ENCODE measurements at places on chromosomes 11 and 22. TPM values are rescaled to one million over a fixed set of nuclear protein-coding genes. Genes with fewer than 3 reads are reported as not detected.

DNA sequence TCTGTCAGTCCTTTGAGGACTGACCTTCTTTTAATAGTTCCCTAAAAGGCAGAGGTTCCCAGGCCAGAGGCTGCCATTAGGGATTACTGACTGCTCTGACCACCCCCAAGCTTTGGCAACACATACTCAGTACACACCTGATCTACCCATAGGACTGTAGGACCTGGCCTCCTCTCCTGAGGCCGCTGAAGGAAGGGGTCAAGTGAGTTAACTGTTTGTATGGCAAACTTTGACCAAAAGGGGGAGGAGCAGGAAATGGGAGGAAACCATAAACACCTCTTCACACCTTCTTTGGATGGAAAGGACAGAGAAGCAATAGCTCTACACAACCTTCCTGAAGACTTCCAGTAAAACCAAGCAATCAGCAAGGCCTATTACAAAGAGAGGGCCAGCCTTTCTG lies 104.0 kb downstream of the APOL5 start:
- no peak overlapping the region for H3K27ac ChIP-seq
- no peak for DNase-seq
- H3K4me3 ChIP-seq = no peak overlapping the region
- H3K36me3 ChIP-seq = no peaks in the 10 kb centered on the region
- H3K4me1 ChIP-seq = peaks cover 11% of the 10 kb centered on the region

DNA sequence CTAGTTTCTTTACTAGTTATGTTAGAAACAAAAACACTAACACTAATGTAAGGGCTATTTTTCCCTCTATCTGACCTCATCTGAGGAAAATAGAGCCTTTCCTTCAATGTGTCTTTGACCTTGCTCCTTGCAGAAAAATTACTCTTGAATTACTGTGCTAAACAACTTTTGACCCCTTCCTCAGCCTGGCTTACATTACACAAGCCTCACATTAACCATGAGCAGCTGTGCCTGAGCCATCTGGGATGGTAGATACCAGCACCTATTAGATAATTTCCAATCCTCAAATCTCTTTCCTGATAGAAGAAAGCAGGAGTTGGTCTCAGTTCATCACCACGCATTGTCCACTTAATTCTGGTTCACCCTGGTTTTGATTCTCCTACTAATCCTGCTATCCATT lies 134.4 kb upstream of the NCAM1 start:
- H3K27ac ChIP-seq = no peak overlapping the region
- H3K36me3 ChIP-seq = no peaks in the 10 kb centered on the region
- H3K4me3 ChIP-seq = no peak overlapping the region
- no peaks in the 10 kb centered on the region for H3K4me1 ChIP-seq
- DNase-seq = no peak

GRCh38 chr11:134216816-134217215 lies 7.0 kb downstream of the NCAPD3 start:
- no peaks in the 10 kb centered on the region for H3K27me3 ChIP-seq
- H3K27ac ChIP-seq = no peak overlapping the region
- peaks cover 28% of the 10 kb centered on the region for H3K36me3 ChIP-seq
- H3K4me3 ChIP-seq = no peak overlapping the region

DNA sequence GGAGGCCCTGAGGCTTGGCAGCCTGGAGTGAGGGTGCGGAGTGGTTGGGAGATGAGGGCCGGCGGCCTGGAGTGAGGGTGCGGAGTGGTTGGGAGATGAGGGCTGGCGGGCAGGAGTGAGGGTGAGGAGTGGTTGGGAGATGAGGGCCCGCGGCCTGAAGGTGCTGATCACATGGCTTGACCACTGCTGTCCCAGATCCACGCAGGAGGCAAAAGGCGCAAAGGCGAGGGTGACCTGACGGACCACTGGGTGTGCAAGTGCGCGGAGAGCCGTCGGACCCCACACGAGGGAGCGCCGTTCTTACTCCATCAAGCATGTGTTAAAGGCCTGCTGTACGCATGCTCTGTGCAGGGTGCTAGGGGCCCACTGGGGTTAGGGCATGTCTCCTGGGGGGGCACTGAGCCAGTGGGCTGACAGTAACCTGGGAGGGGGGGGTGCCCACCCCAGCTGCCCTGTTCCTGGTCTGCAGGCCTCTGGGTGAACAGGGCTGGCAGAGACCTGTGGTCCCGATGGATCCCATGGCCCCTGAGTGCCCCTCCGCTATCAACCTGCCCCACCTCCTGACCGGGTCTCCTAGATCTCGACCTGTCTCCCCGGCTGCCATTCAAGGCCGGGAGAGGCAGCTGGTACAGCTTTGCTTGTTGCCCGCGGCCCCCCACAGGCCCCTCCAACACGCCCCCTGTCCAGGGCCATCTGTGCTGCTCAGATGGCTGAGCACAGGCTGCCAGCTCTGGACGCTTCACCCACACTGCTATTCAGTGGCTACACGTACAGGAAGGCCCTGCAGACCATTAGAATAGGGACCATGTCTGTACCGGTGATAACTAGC lies 21.1 kb downstream of the MRGPRD start:
- no peaks in the 10 kb centered on the region for H3K27me3 ChIP-seq
- peaks cover 4% of the 10 kb centered on the region for H3K4me1 ChIP-seq
- H3K4me3 ChIP-seq = no peak overlapping the region
- no peak for DNase-seq
- no peaks in the 10 kb centered on the region for H3K36me3 ChIP-seq

- no peaks in the 10 kb centered on the region for H3K4me1 ChIP-seq
- H3K36me3 ChIP-seq = no peaks in the 10 kb centered on the region
- no peak overlapping the region for H3K4me3 ChIP-seq
- no peak for DNase-seq
- no peak overlapping the region for H3K27ac ChIP-seq
Observed at GRCh38 chr11:114745150-114745671, 66.9 kb downstream of the NXPE2 start.

- H3K36me3 ChIP-seq = no peaks in the 10 kb centered on the region
- H3K27me3 ChIP-seq = peaks cover 15% of the 10 kb centered on the region
- no peaks in the 10 kb centered on the region for H3K4me1 ChIP-seq
- peak overlapping the region; percentile 47 for H3K4me3 ChIP-seq
- no peak for DNase-seq
- no peak overlapping the region for H3K27ac ChIP-seq
Observed at GRCh38 chr11:122098261-122098980, 17.6 kb downstream of the BLID start.

GRCh38 chr22:19735665-19736510 lies 12.5 kb downstream of the GP1BB start:
- H3K27me3 ChIP-seq = no peaks in the 10 kb centered on the region
- no peaks in the 10 kb centered on the region for H3K36me3 ChIP-seq
- no peak for DNase-seq
- no peak overlapping the region for H3K27ac ChIP-seq
- H3K4me3 ChIP-seq = no peak overlapping the region

- H3K4me1 ChIP-seq = peaks cover 4% of the 10 kb centered on the region
- H3K27me3 ChIP-seq = no peaks in the 10 kb centered on the region
- H3K27ac ChIP-seq = no peak overlapping the region
- no peak overlapping the region for H3K4me3 ChIP-seq
- no peaks in the 10 kb centered on the region for H3K36me3 ChIP-seq
Observed at GRCh38 chr11:122310766-122311165, 194.8 kb upstream of the BLID start.

GRCh38 chr11:69650081-69650831 lies 9.3 kb downstream of the CCND1 start:
- H3K4me1 ChIP-seq = no peaks in the 10 kb centered on the region
- H3K36me3 ChIP-seq = peaks cover 66% of the 10 kb centered on the region
- H3K27ac ChIP-seq = no peak overlapping the region
- H3K4me3 ChIP-seq = no peak overlapping the region
- no peaks in the 10 kb centered on the region for H3K27me3 ChIP-seq
- DNase-seq = no peak

- H3K27ac ChIP-seq = no peak overlapping the region
- peaks cover 17% of the 10 kb centered on the region for H3K4me1 ChIP-seq
- no peaks in the 10 kb centered on the region for H3K27me3 ChIP-seq
- no peaks in the 10 kb centered on the region for H3K36me3 ChIP-seq
Observed at GRCh38 chr11:130388607-130389205, 39.7 kb downstream of the ADAMTS8 start.

DNA sequence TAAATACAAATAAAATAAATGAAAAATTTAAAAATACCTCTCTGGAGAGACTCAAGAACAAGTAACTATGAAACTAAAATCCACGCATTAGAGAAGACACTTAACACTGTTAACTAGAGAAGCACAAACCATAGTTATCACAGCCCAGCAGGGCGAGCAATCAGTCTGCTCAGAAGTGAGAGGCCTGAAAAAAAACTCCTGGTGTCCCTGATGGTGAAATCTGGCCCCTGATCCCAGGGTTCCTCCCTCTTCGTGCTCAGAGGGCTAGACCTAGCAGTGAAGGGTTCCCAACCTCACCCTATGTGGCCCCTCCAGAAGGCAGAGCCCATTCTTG lies 49.7 kb upstream of the VPREB1 start:
- H3K36me3 ChIP-seq = no peaks in the 10 kb centered on the region
- H3K4me3 ChIP-seq = no peak overlapping the region
- DNase-seq = no peak
- peaks cover 34% of the 10 kb centered on the region for H3K27me3 ChIP-seq
- H3K27ac ChIP-seq = no peak overlapping the region

- DNase-seq = no peak
- H3K4me1 ChIP-seq = no peaks in the 10 kb centered on the region
- no peaks in the 10 kb centered on the region for H3K36me3 ChIP-seq
- H3K27ac ChIP-seq = no peak overlapping the region
- peaks cover 3% of the 10 kb centered on the region for H3K27me3 ChIP-seq
- H3K4me3 ChIP-seq = no peak overlapping the region
Observed at GRCh38 chr11:47599902-47600301, 5.7 kb upstream of the C1QTNF4 start.

GRCh38 chr11:122977470-122978298 lies 4.0 kb downstream of the BSX start:
- H3K27me3 ChIP-seq = peaks cover 97% of the 10 kb centered on the region
- H3K36me3 ChIP-seq = no peaks in the 10 kb centered on the region
- H3K4me3 ChIP-seq = no peak overlapping the region
- H3K27ac ChIP-seq = no peak overlapping the region
- DNase-seq = no peak

- H3K4me3 ChIP-seq = no peak overlapping the region
- no peak overlapping the region for H3K27ac ChIP-seq
- peaks cover 16% of the 10 kb centered on the region for H3K4me1 ChIP-seq
- no peak for DNase-seq
- no peaks in the 10 kb centered on the region for H3K36me3 ChIP-seq
- H3K27me3 ChIP-seq = no peaks in the 10 kb centered on the region
Observed at GRCh38 chr11:73465023-73465675, 89.0 kb downstream of the RELT start.

- H3K27ac ChIP-seq = no peak overlapping the region
- no peaks in the 10 kb centered on the region for H3K27me3 ChIP-seq
- H3K4me1 ChIP-seq = peaks cover 7% of the 10 kb centered on the region
- no peak overlapping the region for H3K4me3 ChIP-seq
- no peaks in the 10 kb centered on the region for H3K36me3 ChIP-seq
Observed at GRCh38 chr22:29578462-29579200, 2.3 kb downstream of the NIPSNAP1 start.

The RCOR2 gene
- 0.69 TPM for total RNA-seq

The CCDC73 gene
- total RNA-seq = not detected

The VSIG10L2 gene
- total RNA-seq = not detected

The SYT7 gene
- total RNA-seq = 4.8 TPM

The TP53I11 gene
- 110 TPM for total RNA-seq

The PVALB gene
- 2.5 TPM for total RNA-seq

The SLC22A9 gene
- not detected for total RNA-seq

The SLC22A8 gene
- total RNA-seq = not detected

The PTPRCAP gene
- 17.7 TPM for total RNA-seq

The SLC35E4 gene
- 2.9 TPM for total RNA-seq

The MAPK8IP2 gene
- 2.6 TPM for total RNA-seq

The MS4A7 gene
- total RNA-seq = 184 TPM

All from upper lobe of right lung (tissue), 1 donor.